ENCODE measurements at places on chromosomes 13 and 19.
A peak's percentile ranks its signal among the peaks of the same experiment; 100 is the strongest.

DNA sequence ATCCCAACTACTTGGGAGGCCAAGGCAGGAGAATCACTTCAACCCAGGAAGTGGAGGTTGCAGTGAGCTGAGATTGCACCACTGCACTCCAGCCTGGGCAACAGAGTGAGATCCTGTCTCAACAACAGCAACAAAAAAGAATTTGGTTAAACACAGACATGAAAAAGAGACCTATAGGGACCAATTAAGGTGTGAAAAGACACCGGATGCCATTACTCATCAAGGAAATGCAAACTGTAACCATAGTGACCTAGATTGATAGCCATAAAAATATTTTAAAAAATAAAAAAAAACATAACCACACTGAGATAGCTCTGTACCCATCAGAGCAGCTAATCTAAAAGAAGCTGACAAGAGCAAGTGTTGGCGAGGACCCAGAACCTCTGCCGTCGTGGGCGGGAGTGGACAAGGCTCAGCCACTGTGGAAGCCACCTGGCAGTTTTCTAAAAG, 37.1 kb upstream of the ISYNA1 start:
- DNase-seq, result no peak

DNA sequence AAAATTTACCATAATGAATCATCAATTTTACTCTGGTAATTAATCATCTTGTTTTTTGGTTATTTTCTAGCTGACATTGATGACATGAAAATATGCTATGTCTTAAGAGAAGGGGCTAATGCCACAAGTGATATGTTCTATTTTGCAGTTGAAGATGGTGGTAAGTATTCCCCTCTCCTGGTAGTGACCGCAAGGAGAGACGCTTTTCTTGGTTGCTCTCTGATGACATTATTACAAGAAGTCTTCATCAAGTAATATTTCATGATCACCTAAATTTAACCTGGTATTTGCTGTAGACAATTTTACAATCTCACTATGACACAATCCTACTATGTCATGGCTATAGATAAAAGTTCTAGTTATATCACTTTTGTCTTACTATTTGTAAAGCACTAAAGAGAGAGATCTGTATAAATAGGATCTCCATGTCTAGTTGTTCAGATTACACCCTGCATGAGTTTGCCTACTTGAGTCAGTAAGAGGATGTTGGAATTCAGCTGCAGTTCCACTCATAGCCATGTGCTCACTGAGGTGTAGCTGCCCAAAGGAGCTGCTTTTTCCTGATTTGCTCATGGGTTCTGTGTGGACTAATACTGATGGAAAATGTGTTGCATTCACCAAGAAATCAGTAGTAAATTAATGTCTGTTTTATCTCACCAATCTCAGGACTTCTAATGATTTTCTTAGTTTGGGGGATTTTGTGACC, 10.9 kb downstream of the FREM2 start:
- DNase-seq, result peak; percentile 52

GRCh38 chr13:78160793-78161192, 242.2 kb upstream of the EDNRB start:
- no peak for DNase-seq

- no peak for DNase-seq
Observed at GRCh38 chr19:33532859-33533460, 11.4 kb upstream of the PEPD start.

DNA sequence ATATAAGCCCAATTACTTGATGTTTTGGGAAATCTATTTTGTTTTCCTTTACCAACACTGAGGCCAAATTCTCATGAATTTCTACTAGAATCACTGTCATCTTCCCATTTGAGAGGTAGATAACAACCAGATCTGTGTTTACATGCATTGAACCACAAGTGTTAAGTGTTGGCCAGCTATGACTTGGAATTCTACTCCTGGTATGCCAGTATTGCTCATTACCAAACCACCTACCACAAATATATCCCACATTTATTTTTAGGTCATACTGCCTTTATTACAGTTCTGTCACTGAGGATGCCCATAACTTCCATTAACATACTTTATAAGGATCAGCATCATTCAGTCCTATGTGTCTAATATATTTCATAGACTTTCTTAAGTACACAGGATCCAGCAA, 328.9 kb downstream of the DIAPH3 start:
- DNase-seq, result no peak

DNA sequence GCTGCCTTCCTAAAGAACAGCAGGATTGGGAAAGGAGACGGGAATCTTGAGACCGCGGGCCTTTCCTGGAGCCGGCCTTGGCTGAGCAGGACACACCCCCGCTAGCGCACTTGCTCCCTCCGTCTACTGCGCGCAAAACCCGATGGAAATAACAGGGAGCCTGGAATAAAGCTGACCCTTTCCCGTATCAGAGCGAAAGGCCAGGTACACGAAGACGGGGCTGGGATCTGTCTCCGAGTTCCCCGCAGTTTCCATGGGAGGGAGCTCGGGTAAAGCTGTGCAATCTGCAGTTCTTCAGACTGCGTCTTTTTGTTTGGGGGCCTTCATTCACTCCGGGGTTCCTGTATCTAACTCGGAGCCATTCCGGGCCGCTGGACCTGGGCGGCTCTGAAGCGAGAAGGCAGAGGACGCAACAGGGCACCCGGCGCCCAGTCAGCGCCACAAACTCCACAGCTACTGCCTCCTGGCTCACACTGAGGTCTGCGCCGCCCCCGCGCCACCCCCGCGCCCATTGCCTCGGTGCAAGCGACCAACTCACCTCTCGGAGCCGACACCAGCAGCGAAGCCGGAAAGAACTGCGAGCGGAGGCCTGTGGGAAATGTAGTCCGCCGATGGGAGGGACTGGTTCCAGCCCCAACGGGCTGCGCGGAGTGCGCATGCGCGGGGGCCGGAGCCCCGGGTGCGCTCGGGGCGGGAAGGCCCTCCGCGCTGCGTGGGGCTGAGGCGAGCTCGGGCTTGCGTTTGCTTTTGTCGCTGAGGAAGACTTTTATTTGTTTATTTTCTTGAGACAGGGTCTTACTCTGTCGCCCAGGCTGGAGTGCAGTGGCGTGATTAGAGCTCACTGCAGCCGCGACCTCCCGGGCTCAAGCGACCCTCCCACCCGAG, at the start of gene ZFP14:
TSS of gene ZFP14 (minus strand) at position 577 of the 885 bp plus-strand sequence. CDS start 11,309 bp downstream, outside the sequence.
- peak; percentile 99 for DNase-seq

GRCh38 chr19:11699931-11700794, 38.6 kb downstream of the ZNF823 start:
- DNase-seq, result peak; percentile 70

DNA sequence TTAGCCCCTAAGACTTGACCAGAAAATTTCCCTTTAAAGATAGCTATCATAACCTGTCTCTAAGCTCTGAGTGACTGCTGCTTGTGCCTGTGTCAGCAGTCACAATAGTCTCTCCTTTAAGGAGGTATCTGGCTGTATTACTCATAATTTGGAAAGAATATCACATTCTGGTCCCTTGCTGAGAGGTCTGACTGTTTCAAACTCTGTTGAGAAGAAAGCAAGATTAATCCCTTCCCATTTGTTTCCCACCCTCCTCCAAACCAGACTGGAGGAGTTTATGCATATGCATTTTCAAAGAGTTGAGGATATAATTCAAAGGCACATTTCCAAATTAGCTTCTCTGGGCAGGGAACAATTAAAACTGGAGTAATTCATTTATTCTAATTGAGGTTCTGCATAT, 2.3 kb downstream of the HTR2A start:
- DNase-seq, result no peak

GRCh38 chr19:58311345-58311865, 6.2 kb downstream of the ERVK3-1 start:
- DNase-seq, result no peak

GRCh38 chr13:111475488-111475887, 155.0 kb downstream of the TEX29 start:
- no peak for DNase-seq

DNA sequence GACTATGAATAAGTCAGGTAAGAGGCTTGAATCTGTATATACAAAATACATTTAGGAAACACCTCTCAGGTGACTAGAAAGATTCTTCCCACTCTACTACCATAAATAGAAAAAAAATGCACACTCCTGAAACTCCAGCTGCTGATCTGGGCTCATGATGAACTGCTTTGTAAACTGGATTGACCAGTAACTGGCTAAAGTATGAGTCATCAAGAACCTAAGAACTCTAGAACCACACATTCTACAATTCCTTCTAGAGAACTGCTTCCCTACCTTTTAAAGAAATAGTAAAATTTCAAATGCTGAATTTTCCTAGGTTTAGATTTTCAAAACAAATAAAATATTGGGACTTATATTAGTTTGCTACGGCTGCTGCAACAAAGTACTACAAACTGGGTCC, 55.2 kb downstream of the ELF1 start:
- DNase-seq, result peak; percentile 68

DNA sequence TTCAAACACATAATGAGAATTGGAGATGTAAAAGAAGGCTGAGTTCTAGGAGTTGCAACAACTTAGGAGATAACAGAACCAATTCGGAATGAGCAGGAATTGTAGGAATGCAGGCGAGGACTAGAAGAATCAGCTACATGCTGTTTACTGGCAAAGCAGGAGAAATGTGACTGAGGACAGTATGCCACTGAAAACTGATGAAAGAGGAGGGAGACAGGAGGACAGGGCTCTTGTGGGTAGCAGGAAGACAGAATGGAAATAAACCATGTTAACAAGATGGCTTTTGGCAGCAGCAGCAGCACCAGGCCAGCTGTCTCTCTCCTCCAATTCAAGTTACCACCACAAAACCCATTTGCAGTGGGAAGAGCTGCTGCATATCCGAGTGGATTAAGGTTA, 91.0 kb upstream of the SLC15A1 start:
- no peak for DNase-seq

DNA sequence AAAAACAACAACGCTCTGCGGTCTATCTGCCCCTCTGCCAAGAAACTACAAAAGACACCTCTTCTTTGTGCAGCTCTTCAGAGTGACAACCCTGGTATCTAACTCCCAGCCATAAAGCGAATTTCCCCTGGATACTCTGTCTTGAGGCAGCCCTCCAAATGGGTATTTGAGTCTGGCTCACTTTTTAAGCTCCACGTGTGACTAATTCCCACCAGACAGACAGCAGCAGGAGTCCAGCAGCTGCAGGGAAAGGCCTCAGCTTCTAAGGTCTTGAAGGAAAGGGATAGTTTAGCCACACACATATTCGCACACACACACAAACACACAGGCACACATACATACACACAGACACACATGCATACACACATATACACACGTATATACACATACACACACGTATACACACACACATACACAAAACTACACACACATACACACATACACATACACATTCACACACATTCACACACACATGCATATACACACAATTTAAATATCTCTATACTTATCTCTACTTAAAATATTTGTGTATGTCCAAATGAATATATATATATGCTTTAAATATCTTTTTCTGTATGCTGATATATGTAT, 188.8 kb downstream of the TSHZ3 start:
- no peak for DNase-seq

GRCh38 chr19:42197375-42197817, 20.1 kb downstream of the DEDD2 start:
- DNase-seq, result no peak

GRCh38 chr19:4515732-4516131, 2.6 kb downstream of the PLIN4 start:
- no peak for DNase-seq

GRCh38 chr13:110298505-110299282, 8.3 kb downstream of the COL4A1 start:
- no peak for DNase-seq

- peak; percentile 36 for DNase-seq
Observed at GRCh38 chr19:50969413-50969760, at the start of gene KLK6. TSS of gene KLK6 (minus strand) at chr19:50969591. CDS start at chr19:50968104, 1,487 bp downstream.

- DNase-seq, result peak; percentile 91
Observed at GRCh38 chr19:14073261-14073924, 807 bp downstream of the MISP3 start.

DNA sequence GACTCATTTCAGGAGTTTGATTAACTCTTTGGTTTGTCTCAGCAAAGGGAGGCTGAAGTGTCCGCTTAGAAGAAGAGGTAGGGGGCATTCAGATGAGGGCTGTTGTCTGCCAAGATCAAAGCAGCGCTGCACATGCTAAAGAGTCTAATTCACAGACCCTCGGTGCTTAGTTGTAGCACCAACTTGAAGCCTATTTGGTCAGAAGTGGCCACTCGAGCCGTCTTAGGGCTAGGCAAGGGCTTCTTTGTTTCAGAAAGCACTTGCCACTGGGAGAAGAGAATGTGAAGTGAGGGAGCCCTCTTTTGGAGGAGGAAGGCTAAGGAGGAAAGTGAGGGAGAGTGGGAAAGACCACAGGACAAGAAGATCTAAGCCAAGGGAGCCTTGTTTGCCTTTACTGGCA, 313.4 kb upstream of the TMTC4 start:
- DNase-seq, result peak; percentile 0

- DNase-seq, result peak; percentile 92
Observed at GRCh38 chr19:38233740-38234251, 9.8 kb upstream of the DPF1 start.

GRCh38 chr19:4971424-4971793, 2.5 kb downstream of the KDM4B start:
- DNase-seq, result peak; percentile 70

DNA sequence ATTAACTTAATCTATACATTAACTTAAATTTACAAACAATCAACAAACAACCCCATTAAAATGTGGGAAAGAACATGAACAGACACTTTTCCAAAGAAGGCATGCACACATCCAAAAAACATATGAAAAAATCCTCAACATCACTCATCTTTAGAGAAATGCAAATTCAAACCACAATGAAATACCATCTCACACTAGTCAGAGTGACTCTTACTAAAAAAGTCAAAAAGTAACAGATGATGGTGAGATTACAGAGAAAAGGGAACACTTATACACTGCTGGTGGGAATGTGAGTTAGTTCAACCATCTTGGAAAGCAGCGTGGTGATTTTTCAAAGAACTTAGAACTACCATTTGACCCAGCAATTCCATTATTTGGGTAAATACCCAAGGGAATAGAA, 759.2 kb upstream of the SLITRK1 start:
- DNase-seq, result no peak

DNA sequence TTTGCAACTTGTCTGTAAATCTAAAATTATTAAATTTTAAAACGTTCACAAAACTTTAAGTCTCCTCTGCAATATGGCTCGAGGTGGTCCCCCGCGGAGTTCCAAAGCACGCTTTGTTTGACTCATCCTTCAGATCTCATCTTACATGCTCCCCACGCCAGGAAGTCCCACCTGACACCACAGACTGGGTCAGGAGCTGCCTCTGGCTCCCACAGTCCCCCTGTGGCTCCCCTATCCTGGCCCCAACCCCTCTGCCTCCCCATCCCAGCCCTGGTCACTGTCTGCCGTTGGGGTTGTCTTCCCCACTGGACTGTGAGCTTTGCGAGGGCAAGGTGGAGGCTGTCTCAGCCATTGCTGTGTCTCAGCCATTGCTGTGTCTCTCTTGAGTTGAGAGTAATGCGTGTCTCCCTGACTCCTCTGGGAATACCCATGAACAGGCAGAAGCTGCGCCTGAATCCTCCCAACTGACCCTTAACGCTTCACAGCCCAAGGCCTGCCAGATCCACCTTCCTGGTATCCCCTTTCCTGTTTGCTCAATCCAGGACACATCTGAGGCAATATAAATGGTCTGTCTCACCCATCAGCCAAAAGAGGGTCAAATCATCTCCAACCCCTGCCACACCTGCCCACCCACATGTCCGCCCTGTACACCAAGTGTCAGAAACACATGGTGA, 15.9 kb downstream of the DYRK1B start:
- no peak for DNase-seq

GRCh38 chr13:20582026-20582425, 15.1 kb downstream of the IFT88 start:
- DNase-seq, result no peak

GRCh38 chr19:294341-294945, 3.2 kb upstream of the PLPP2 start:
- DNase-seq, result peak; percentile 56

- peak; percentile 77 for DNase-seq
Observed at GRCh38 chr13:24511019-24511815, 1.4 kb downstream of the PARP4 start.

- no peak for DNase-seq
Observed at GRCh38 chr19:2145831-2146241, 5.5 kb downstream of the AP3D1 start.

Measured in DMS53 (cell line).